Head of caudate nucleus (tissue), 42 donors: ENCODE measurements at places on chromosomes 4 and X.

DNA sequence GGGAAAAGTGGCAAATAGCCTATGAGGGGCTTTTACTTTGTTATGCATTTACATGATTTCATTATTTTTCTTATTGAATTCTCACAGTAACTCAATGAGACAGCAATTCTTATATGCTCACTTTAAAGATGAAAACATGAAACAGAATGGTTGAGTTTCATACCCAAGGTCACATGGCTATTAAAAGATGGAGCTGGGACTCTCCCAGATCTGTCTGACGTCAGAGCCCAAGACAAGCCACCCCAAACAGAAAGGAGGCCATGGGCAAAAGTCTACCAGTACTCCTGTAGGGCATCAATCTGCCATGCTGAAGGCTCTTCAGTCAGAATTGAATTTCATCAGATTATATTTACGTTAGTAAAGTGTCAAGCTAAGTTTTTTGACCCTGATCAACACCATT is 13.2 kb downstream of the HSD17B11 start:
- no peak for DNase-seq

GRCh38 chrX:69000877-69001276 is 164.4 kb downstream of the PJA1 start:
- DNase-seq: no peak

DNA sequence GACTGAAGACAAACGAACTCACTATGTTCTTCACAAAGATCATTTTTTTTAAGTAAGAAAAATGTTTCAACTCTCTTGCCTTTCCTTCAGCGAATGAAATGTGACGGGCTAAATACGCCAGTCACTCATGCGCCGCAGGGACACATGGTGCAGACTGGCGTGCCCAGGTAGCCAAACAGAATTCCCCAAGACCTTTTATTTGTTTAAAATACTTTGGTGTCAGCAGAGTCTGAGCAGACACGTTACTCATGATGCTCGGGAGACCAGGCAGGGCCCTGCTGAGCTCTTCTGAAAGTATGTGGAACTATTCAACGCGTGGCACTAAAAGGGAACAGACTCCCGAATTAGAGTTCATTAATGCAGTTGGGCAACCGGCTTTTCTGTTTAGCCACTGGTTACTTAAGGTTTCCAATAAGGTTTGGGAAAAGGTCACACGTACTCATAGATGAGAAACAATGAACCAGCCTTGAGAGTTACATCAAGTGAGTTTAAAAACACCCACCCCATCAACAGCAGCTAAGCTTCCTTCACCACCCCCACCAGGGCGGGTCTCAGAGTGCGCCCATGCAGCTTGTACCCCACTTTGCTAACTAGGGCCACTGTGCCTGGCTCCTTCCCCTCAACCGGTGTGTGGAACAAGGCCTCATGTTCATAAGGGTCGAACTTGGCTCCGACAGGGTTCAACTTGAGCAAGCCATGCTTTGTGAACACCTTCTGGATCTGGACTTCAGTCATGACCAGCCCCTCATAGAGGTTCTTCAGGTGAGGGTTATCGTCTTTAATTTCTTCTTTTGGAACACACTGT is 7.3 kb downstream of the GRPEL1 start:
- no peak for DNase-seq

GRCh38 chr4:166277853-166278252 is 404.8 kb downstream of the TLL1 start:
- no peak for DNase-seq

DNA sequence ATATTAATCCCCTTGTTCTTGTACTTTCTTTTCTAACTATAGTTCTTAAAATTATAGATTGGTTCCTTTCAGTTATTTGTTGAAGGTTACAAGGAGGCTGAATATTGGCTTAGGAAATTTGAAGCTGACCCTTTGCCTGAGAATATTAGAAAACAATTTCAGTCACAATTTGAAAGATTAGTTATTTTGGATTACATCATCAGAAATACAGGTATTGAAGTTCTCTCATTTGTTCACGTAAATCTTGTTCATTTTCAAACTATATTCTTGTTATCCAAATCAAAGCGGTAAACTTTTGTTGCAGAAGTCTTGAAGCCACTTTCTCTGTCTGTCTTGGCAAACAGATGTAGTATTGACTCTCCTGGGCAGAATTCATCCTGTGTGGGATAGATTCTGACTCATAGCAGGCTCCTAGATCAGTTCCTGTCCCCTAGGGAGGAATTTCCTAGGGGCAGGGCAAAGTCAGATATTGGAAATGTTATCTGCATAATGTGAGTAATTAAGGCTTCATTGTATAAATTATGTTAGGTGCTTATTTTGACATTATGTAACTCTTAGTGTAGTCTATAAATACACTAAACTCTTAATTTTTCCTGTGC is 25.2 kb downstream of the PI4K2B start:
- DNase-seq: no peak

- no peak for DNase-seq
Observed at GRCh38 chr4:35975617-35976355, 268.5 kb downstream of the ARAP2 start.

DNA sequence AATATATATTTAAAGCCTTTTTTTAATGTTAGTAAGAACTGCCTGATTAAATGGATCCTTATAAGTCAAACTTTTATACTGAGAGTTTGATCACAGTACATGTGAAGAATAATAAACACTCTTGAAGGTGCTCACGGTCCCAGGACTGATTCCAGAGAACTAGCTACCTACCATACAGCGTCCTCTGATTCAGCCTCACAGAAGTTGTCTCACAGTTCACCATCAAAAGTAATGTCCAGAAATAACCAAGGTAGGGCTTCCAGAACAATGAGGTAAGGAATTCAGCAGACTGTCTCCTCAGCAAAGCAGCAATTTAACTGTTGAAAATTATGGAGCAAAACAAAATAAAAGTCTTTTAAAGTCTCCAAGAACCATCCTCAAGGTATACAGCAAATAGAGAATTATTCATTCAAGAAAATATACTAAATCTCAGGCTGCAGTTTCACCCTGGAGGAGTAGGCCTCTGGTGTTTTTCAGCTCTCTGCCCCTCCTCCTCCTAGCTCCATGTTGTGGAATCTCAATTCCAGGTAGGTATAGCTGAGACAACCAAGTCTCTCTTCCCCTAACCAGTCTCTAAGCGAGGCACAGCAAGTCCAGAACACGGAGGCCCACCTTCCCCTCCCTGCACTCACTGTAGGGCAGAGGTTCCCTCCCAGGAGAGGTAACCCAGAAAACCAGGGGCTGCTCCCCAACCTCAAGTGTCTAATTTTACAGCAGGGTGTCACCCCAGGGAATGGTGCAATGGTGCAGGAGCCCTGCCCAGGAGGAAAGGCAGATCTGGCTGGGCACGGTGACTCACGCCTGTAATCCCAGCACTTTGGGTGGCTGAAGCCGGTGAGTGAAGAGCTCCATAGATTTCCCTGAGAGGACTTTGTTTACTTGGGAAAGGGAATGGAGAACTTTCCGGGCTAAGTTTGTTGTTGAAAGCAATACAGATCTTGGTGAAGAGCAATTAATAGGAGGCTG is 28.6 kb downstream of the FAM241A start:
- no peak for DNase-seq

DNA sequence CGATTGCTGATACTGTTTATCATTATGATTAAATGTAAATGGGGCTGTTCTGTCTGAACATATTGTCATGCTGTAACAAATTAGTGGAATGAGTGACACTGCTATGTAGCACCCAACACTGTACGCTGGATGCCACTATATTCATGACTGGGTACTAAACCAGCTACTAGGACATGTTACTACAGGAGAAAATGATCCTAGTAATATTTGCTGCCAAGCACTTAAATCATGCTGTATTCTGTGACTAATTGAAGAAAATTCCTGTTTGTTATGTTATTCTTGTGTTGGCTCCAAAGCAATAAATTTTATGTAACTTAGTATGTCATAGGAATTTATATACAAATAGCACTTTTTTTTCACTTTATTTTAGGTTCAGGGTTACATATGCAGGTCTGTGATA is 804.2 kb downstream of the CENPC start:
- DNase-seq: no peak
